Psoas muscle (tissue), 8 donors: ENCODE measurements at places on chromosomes 2 and 18. TPM values are rescaled to one million over a fixed set of nuclear protein-coding genes. Genes with fewer than 3 reads are reported as not detected.

GRCh38 chr18:63319383-63320122 lies at the start of gene BCL2:
Gene BCL2 (minus strand): TSS chr18:63319769.
- H3K27me3 ChIP-seq, result no peaks in the 10 kb centered on the region
- H3K27ac ChIP-seq, result peak within 1 kb of the TSS; percentile 87
- H3K36me3 ChIP-seq, result no peaks in the 10 kb centered on the region

- no peak overlapping the region for H3K4me3 ChIP-seq
- no peak overlapping the region for H3K27ac ChIP-seq
- no peaks in the 10 kb centered on the region for H3K36me3 ChIP-seq
- peak; percentile 24 for DNase-seq
- no peaks in the 10 kb centered on the region for H3K27me3 ChIP-seq
Observed at GRCh38 chr2:205198140-205198525, 484.2 kb upstream of the NRP2 start.

DNA sequence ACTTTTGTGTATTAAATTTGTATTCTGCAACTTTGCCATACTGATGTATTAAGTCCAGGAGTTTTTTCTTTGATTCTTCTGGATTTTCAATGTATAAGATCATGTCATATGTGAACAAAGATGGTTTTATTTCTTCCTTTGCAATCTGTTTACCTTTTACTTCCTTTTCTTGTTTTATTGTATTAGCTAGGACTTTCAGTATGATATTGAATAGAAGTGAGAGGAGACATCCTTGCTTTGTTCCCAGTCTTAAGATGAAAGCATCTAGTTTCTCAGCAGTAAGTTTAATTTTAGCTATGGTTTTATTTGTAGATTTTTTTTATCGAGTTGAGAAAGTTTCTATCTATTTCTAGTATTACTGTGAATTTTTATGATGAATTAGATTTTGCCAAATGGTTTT lies 25.5 kb downstream of the VRK2 start:
- H3K27ac ChIP-seq, result no peak overlapping the region
- no peak for DNase-seq
- no peak overlapping the region for H3K4me3 ChIP-seq
- H3K36me3 ChIP-seq, result no peaks in the 10 kb centered on the region

GRCh38 chr2:219718066-219718465 lies 90.6 kb downstream of the SLC4A3 start:
- no peaks in the 10 kb centered on the region for H3K36me3 ChIP-seq
- H3K27me3 ChIP-seq, result no peaks in the 10 kb centered on the region
- peaks cover 10% of the 10 kb centered on the region for H3K4me1 ChIP-seq
- DNase-seq, result no peak

DNA sequence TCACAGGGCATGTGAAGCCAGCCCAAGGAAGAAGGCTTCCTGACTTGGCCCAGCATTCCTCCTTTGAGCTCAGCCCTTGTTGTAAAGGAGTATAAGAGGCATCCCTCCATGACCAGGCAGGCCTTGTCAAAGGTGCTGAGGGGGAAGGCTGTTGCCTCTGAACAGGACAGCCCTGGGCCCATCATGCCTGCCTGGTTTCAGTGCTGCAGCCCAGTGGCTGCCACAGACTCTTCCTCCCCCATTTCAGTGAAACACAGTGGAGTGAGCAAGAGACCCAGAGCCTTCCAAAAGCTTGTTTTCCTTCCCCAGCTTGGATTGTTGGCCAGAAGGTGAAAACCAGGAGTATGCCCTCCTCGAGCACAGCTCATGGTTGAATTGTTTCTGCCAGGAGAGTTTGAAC lies 19.9 kb upstream of the RPL37A start:
- no peak overlapping the region for H3K27ac ChIP-seq
- no peak for DNase-seq
- no peaks in the 10 kb centered on the region for H3K27me3 ChIP-seq
- H3K4me3 ChIP-seq, result no peak overlapping the region

DNA sequence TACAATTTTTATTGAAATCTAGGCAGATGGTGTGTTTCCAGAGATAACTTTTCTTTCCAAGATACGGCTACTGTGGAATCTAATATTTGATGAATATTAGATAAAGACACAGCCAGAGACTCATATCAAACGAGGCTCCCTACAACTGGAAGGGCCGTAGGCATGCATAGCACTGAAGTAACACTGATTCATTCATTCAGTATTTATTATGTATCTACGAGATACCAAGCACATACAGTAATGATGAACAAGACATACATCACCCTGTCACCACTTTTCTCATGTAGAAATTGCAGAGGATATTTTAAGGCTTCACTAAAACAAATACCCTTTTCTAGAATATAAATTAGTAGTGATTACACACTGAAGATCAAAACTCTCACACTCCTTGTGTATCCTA lies 74.5 kb downstream of the KCTD18 start:
- DNase-seq, result no peak
- H3K4me3 ChIP-seq, result no peak overlapping the region

DNA sequence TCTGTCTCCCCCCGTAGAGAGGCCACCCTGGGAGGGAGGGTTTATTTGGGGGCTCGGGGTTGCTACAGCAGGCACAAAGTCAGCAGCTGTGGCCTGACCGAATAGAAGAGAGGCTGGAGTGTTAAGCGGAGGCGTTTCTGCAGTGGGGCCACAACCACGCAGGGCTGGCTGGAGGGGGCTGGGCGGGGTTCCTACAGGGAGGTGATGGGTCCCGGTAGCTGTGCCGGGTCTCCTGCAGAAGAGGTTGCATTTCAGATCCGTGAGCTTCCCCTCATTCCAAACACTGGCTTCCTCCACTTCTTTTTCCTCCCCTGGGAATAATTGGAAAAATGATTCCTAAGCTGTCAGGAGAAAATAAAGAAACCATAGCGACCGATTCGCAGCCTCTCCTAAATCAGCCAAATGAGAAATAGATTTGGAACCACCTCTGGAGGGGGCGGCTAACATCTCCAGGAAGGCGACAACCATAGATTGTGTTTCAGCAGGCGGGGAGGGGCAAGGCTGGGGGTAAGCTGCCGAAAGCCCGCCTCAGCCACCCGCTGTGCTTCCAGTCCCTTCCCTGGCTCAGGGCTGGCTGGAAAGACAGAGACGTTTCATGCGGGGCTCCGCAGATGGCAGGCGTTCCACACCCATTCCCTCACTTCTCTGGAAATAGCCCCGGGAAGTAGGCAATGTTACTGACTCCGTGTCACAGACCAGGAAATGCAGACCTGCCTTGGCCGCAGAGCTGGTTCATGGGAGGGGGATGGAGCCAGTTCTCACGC lies 85.6 kb upstream of the TAF1B start:
- peak overlapping the region; percentile 57 for H3K4me3 ChIP-seq
- H3K4me1 ChIP-seq, result peaks cover 46% of the 10 kb centered on the region

DNA sequence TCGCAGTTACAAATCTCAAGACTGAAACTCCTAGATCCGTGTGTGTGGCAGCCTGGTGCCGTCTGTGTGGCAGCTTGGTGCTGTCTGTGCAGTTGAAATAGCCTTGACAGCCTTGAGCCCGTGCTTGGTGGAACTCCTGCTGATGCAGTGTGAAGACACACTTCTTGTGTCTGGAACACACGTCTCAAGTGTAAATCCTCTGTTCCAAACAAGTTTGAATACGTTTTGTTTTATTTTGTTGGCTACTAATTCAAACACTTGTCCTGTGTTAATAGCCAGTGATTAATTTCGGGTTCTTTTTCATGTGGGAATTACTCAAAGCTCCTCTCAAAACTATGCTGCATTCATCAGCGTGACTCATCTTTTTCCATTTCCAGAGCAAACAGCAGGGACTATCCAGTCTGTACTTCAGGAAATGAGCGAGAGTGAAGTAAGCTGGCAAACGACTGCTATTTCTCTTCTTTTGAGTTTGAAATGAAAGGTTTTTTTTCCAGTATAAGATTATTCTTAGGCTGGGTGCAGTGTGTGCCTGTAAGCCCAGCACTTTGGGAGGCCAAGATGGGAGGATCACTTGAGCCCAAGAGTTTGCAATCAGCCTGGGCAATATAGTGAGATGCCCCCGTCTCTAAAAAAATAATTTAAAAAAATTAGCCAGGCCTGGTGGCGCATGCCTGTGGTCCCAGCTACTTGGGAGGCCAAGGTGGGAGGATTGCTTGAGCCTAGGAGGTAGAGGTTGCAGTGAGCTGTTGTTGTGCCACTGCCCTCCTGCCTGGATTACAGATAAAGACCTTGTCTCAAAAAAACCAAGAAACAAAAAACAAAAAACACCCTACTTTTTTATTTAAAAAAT lies 152.9 kb downstream of the SPP2 start:
- H3K4me1 ChIP-seq, result no peaks in the 10 kb centered on the region
- DNase-seq, result no peak
- H3K4me3 ChIP-seq, result no peak overlapping the region
- no peaks in the 10 kb centered on the region for H3K36me3 ChIP-seq

GRCh38 chr2:176163672-176164056 lies 6.6 kb downstream of the HOXD3 start:
- H3K27me3 ChIP-seq, result peaks cover 7% of the 10 kb centered on the region
- no peak overlapping the region for H3K4me3 ChIP-seq

- no peaks in the 10 kb centered on the region for H3K27me3 ChIP-seq
- H3K4me3 ChIP-seq, result no peak overlapping the region
- H3K4me1 ChIP-seq, result no peaks in the 10 kb centered on the region
- H3K27ac ChIP-seq, result no peak overlapping the region
Observed at GRCh38 chr18:70015127-70015526, 67.5 kb upstream of the CD226 start.

DNA sequence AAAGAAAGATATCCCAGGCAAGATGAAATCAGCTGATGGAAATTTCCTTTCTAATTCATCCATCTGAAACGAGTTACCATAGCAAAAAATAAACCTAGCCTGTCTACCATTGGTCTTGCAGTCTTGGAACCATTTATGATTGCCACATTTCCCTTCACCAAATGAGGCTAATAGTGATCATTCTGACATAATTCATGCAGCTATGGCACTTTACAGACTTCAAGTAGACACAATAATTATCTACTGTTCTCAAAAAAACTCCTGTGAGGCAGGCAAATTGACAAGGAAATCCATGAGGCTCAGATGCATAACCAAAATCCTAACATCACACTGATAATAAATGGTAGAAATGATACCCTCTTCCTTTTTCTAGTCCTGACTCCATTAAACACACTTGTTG lies 1669.7 kb upstream of the LRRTM1 start:
- H3K4me3 ChIP-seq, result no peak overlapping the region
- no peak overlapping the region for H3K27ac ChIP-seq
- no peaks in the 10 kb centered on the region for H3K36me3 ChIP-seq
- no peaks in the 10 kb centered on the region for H3K4me1 ChIP-seq
- no peak for DNase-seq

GRCh38 chr2:224405412-224405811 lies 3.5 kb upstream of the FAM124B start:
- H3K36me3 ChIP-seq, result no peaks in the 10 kb centered on the region
- H3K4me3 ChIP-seq, result no peak overlapping the region
- DNase-seq, result no peak
- H3K27ac ChIP-seq, result no peak overlapping the region

- no peaks in the 10 kb centered on the region for H3K4me1 ChIP-seq
- no peaks in the 10 kb centered on the region for H3K27me3 ChIP-seq
- H3K27ac ChIP-seq, result no peak overlapping the region
- DNase-seq, result no peak
- no peak overlapping the region for H3K4me3 ChIP-seq
Observed at GRCh38 chr18:37674570-37674969, 109.0 kb upstream of the CELF4 start.

- no peaks in the 10 kb centered on the region for H3K36me3 ChIP-seq
- no peaks in the 10 kb centered on the region for H3K27me3 ChIP-seq
- no peak for DNase-seq
- no peak overlapping the region for H3K4me3 ChIP-seq
- H3K4me1 ChIP-seq, result no peaks in the 10 kb centered on the region
- H3K27ac ChIP-seq, result no peak overlapping the region
Observed at GRCh38 chr2:165237056-165237455, 2.2 kb upstream of the SCN2A start.

GRCh38 chr18:55047546-55047945 lies 88.3 kb upstream of the CCDC68 start:
- no peaks in the 10 kb centered on the region for H3K27me3 ChIP-seq
- H3K4me1 ChIP-seq, result no peaks in the 10 kb centered on the region
- no peak overlapping the region for H3K4me3 ChIP-seq
- no peak for DNase-seq
- H3K36me3 ChIP-seq, result no peaks in the 10 kb centered on the region

- H3K36me3 ChIP-seq, result no peaks in the 10 kb centered on the region
- no peaks in the 10 kb centered on the region for H3K4me1 ChIP-seq
- H3K27ac ChIP-seq, result no peak overlapping the region
- no peaks in the 10 kb centered on the region for H3K27me3 ChIP-seq
- H3K4me3 ChIP-seq, result no peak overlapping the region
Observed at GRCh38 chr18:32177530-32177929, 12.3 kb upstream of the MEP1B start.

GRCh38 chr18:24546307-24546706 lies 85.9 kb downstream of the HRH4 start:
- H3K27ac ChIP-seq, result no peak overlapping the region
- H3K36me3 ChIP-seq, result no peaks in the 10 kb centered on the region
- H3K4me3 ChIP-seq, result no peak overlapping the region
- DNase-seq, result no peak

GRCh38 chr18:48851599-48851960 lies 99.2 kb downstream of the SMAD7 start:
- H3K4me3 ChIP-seq, result no peak overlapping the region
- peak overlapping the region; percentile 53 for H3K27ac ChIP-seq
- no peaks in the 10 kb centered on the region for H3K36me3 ChIP-seq
- H3K4me1 ChIP-seq, result peaks cover 14% of the 10 kb centered on the region

DNA sequence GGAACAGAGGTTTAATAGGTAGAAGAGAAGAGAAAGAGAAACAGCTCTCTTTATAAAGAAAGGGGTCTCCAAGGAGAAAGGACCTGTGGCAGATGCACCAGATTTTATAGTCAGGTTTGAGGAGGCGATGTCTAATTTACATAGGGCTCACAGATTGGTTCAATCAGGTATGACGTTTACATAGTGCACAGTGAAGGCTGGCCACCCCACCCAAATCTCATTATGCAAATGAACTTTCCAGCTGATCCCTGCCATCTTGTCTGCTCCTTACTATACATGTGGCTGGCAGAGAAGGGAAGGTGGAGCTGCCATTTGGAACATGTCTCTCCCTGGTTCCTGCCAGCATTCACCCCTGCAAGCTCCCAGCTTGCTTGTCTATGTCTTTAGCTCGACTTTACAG lies 557.8 kb downstream of the SUCLG1 start:
- no peaks in the 10 kb centered on the region for H3K4me1 ChIP-seq
- H3K27ac ChIP-seq, result no peak overlapping the region
- no peak overlapping the region for H3K4me3 ChIP-seq
- no peaks in the 10 kb centered on the region for H3K36me3 ChIP-seq
- DNase-seq, result no peak

Gene ADAM23
- 9.2 TPM for total RNA-seq

Gene REG3G
- total RNA-seq, result not detected

Gene VWA3B
- total RNA-seq, result not detected

Gene EFHD1
- 20.7 TPM for total RNA-seq

Gene ARHGAP25
- 2.6 TPM for total RNA-seq

Gene PSMA8
- not detected for total RNA-seq

Gene GPR39
- not detected for total RNA-seq

Gene REG1A
- 0.55 TPM for total RNA-seq

Gene C2orf68
- 49.4 TPM for total RNA-seq

Gene RAB27B
- total RNA-seq, result 0.05 TPM
